Naive B cell (primary cell): ENCODE measurements at places on chromosomes 6 and 20.

GRCh38 chr6:152160346-152160745, 352.9 kb downstream of the ESR1 start:
- DNase-seq, result peak; percentile 9

GRCh38 chr20:11387189-11387754, 530.4 kb upstream of the BTBD3 start:
- no peak for DNase-seq

GRCh38 chr6:142820338-142821051, 124.5 kb downstream of the HIVEP2 start:
- DNase-seq, result no peak

DNA sequence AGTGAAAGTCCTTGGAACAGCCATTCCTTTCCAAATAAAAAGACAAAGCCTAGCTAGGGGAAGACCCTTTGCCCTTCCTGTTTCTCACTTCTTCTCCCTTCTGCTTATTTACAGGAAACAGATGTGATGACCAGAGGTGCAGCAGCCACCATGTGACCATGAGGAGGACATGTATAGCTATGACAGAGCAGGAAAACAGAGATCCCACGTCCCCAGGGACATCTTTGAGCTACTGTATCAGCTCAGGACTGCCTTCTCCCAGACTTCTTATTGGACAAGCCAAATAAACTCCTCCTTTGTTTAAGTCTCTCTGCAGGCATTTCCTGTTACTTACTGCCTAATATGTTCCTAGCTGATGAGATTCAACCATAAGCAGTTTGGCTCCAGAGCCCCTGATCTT, 133.1 kb upstream of the MLN start:
- DNase-seq, result no peak
